ENCODE measurements at places on chromosomes 2 and 18.

DNA sequence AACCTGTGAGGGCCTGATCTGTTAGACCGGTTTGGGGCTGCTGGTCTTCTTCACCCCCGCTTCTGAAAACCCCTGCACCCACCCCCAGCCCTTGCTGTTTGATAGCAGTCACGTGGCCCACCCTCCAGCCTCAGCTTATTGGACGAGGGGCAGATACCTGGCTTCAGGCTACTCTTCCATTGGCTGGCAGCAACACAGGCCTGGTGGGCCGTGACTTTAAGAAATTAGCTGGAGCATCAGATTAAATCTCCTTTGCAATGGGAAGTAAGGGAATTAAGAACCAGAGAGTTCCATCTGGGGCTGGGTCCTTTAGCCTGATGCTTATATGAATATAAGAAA is 107.3 kb downstream of the KLHL29 start:
- DNase-seq = no peak
- H3K36me3 ChIP-seq = no peaks in the 10 kb centered on the region
- H3K27ac ChIP-seq = no peak overlapping the region
- H3K4me1 ChIP-seq = peaks cover 3% of the 10 kb centered on the region
- H3K4me3 ChIP-seq = no peak overlapping the region

DNA sequence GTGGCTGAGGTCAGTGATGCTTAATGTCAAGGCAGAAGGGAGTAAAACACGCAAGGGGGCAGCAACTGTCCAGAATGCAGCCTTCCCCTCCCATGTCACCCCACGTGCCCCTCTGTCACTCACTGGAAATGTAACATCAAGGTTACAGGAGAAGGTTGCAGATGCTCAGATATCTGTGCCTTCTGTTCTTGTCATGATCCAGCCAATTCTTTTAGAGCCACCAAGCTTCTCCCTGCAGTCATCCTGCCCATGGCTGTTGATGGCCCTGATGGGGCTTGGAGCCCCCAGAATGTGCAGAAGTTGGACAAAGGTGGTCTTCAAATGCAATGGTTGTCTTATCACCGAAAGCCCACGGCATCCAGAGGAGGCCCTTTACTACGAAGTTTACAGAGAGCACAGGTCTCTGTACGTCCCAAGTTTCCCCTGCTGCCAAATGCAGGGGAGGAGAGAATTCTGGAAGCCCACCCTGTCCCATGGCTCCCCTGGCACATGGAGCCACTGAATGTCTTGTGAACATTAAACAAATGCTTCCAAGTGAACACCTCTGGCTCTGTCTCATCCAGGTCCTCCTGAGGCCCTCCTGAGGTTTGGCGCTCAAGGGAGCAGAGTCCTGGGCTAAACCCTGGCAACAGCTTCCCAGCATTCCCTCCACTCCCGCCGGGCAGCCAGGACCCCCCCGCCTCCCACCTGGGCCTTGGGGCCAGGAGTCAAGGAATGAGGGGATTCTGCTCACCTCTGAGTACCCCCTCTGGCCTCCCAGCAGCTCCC is 4.5 kb upstream of the GPR55 start:
- DNase-seq = no peak
- peaks cover 7% of the 10 kb centered on the region for H3K27me3 ChIP-seq
- no peaks in the 10 kb centered on the region for H3K36me3 ChIP-seq
- no peak overlapping the region for H3K4me3 ChIP-seq
- peaks cover 9% of the 10 kb centered on the region for H3K4me1 ChIP-seq
- no peak overlapping the region for H3K27ac ChIP-seq

DNA sequence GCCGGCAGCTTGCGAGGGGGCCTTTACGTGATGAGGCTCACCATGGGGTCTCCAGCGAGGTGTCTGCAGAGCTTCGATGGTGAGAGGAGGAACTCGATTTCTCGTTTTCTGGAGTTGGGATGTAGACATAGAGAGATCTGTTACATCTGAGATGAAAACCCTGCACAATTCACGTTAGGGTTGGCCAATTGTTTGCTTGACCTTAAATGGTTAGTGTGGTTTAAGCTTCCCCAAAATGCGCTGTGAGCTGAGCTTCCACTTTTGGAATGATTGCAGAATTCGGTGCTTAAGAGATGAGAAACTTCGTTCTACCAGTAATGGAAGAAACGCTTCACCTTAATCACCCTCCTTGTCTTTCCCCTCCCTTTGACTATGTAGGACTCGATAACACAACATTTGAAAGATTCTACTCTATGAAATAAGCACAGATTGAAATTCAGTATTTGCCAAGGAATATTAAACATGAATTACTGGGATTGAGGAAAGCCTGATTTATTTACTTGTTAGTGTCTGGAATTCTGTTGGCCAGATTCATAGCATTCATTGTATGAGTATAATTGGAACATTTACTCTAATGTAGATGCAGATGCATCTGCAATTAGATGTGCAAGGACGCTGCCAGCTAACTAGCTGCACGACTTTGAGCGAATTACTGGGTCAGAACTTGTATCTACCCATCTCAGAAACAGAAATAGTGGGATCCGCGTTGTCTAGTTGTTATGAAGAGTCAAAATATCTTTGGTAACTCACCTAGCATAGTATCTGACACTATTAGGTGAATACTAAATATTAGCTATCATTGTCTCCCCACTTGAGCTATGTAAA is 1.6 kb upstream of the KLF7 start:
- no peaks in the 10 kb centered on the region for H3K27me3 ChIP-seq
- DNase-seq = no peak
- H3K27ac ChIP-seq = peak overlapping the region; percentile 99
- H3K36me3 ChIP-seq = no peaks in the 10 kb centered on the region

DNA sequence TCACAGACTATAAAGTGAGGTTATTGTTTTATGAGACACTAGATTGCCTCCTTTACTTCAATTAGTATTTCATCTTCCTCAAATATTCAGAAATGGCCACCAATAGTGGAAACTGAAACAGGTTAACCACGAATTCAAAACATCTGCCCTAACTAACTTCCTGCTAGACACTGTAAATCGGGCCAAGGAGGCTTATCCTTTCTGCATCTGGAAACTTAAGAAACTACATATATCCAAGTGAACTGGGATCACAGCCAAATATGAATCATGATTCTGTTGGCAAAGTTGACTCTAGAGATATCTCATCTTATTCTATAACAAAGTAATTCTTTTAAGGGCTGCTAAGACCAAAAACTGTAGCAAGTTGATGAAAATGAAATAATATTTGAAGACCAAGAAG is 136.6 kb upstream of the ZC3H15 start:
- H3K36me3 ChIP-seq = peaks cover 20% of the 10 kb centered on the region
- H3K4me1 ChIP-seq = peaks cover 10% of the 10 kb centered on the region
- H3K27me3 ChIP-seq = no peaks in the 10 kb centered on the region
- no peak for DNase-seq
- no peak overlapping the region for H3K4me3 ChIP-seq

GRCh38 chr2:128354726-128355470 is 36.2 kb upstream of the HS6ST1 start:
- no peaks in the 10 kb centered on the region for H3K27me3 ChIP-seq
- peaks cover 10% of the 10 kb centered on the region for H3K36me3 ChIP-seq
- no peaks in the 10 kb centered on the region for H3K4me1 ChIP-seq
- H3K4me3 ChIP-seq = no peak overlapping the region
- DNase-seq = no peak

DNA sequence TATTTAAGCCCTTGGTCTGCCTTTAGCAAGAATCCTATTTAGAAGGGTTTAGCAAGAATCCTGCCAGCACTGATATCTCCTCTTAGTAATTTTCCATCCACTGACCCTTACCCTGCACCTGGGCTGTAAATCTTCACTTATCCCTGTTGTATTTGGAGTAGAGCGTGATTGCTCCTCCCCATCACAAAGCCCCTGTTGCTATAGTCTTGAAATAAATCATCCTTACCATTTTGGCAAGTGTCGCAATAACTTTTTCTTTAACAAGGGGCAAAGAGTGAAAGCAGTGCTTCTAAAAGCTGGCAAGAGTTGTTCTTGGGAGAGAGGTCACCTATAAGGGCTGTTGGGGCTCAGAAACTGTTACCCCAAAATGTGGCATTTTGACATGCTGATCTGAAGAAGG is 3.7 kb upstream of the SCTR start:
- H3K4me1 ChIP-seq = no peaks in the 10 kb centered on the region
- peaks cover 56% of the 10 kb centered on the region for H3K27me3 ChIP-seq
- no peak overlapping the region for H3K27ac ChIP-seq
- no peak overlapping the region for H3K4me3 ChIP-seq

DNA sequence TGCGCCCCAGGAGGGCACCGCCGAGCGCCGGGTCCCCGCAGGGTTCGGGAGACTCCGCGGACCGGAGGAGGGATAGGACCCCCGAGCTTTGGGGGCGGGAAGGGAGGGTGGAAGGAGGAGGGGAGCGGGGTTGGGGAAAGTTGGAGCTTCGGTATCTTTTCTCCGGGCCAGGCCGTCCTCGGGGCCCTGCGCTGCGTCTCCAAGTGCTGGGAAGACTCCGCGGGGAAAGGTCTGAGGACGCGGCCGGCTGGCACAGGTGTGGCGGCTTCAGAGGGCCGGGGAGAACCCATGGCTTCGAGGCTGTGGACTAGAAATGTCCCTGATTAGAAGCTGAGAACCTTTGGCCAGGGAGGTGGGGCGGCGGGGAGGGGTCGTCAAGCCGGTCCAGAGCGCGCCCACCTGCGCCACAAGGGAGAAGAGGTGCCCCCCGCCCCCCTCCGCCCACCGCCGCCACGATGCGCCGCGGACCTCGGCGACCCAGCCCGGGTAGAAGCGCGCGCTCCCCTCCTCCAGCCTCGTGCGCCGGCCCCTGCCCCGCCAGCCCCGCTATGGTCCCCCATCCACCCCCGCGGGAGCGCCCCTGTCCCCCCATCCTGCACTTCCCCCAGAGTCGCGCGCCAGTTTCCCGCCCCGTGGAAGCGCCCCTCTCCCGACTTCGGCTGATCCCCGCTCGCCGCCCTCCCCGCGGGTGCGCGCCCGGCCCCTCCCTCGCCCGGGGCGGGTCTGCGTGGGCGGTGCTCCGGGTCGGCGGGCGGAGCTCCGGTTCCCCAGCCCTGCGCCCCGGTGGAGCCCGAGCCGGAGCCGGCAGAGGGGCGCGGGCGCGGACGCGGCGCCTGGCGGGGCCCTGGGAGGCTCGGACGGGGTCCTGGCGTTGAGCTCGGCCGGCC is at the start of gene SNTG2:
TSS of gene SNTG2 (plus strand) at position 770 of the 887 bp plus-strand sequence. CDS start 148 bp downstream, outside the sequence.
- H3K36me3 ChIP-seq = no peaks in the 10 kb centered on the region
- DNase-seq = peak; percentile 57
- peak within 1 kb of the TSS; percentile 29 for H3K27ac ChIP-seq
- peaks cover 27% of the 10 kb centered on the region for H3K4me1 ChIP-seq
- peak within 1 kb of the TSS; percentile 93 for H3K4me3 ChIP-seq
- H3K27me3 ChIP-seq = peaks cover 23% of the 10 kb centered on the region

GRCh38 chr2:48838029-48838428 is 82.5 kb upstream of the LHCGR start:
- H3K36me3 ChIP-seq = peaks cover 7% of the 10 kb centered on the region
- H3K27ac ChIP-seq = no peak overlapping the region
- no peak for DNase-seq
- no peaks in the 10 kb centered on the region for H3K27me3 ChIP-seq
- H3K4me1 ChIP-seq = no peaks in the 10 kb centered on the region
- H3K4me3 ChIP-seq = no peak overlapping the region

DNA sequence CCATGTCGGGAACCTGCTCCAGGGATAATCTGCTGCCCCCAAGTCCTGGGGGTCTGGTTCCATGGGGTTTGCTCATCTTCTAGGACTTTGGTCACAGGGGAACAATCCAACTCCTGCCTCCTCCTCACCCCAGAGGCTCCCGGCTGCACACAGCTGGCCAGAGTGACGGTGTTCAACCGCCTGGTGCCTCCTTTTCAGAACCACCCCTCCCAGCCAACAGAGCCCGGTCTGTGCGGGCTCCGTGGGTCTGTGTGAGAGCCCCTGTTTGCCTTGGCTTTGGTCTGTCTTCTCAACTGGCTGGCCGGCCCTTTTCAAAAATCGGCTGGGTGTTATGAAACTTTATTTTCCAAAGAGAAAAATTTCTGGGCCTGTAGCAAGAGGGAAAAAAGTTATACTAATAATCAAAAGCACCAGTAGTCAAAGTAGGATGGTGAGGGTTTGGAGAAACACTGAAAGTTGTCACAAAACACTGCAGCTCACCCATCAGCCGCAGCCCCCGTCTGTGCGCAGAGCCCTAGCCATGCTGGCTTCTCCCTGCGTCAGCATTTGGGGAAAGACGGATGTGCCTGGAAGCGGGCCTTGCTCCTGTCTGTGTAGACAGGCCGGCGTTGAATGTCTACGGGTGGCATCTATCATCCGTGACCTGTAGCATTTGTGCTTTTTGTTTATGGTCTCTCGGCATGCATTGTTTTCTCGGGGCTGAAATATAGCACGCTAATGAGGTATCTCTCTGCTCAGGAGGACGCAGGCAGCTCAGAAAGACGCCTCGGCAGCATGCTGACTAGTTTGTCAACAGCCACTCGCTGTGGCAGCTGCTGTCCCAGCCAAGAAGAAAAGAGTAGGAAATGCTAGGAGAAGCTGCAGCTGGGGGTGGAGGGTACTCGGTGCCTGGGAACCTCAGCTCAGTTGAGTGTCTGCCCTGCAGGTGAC is 138.6 kb downstream of the GLI2 start:
- no peak overlapping the region for H3K27ac ChIP-seq
- H3K27me3 ChIP-seq = peaks cover 11% of the 10 kb centered on the region
- H3K4me1 ChIP-seq = no peaks in the 10 kb centered on the region
- DNase-seq = no peak

GRCh38 chr2:176657393-176657792 is 388.2 kb downstream of the MTX2 start:
- peaks cover 58% of the 10 kb centered on the region for H3K27me3 ChIP-seq
- H3K4me1 ChIP-seq = no peaks in the 10 kb centered on the region
- no peak for DNase-seq
- no peak overlapping the region for H3K4me3 ChIP-seq

GRCh38 chr2:196980001-196980400 is 53.5 kb upstream of the PGAP1 start:
- no peak overlapping the region for H3K27ac ChIP-seq
- no peak overlapping the region for H3K4me3 ChIP-seq
- H3K4me1 ChIP-seq = peaks cover 6% of the 10 kb centered on the region
- DNase-seq = no peak

DNA sequence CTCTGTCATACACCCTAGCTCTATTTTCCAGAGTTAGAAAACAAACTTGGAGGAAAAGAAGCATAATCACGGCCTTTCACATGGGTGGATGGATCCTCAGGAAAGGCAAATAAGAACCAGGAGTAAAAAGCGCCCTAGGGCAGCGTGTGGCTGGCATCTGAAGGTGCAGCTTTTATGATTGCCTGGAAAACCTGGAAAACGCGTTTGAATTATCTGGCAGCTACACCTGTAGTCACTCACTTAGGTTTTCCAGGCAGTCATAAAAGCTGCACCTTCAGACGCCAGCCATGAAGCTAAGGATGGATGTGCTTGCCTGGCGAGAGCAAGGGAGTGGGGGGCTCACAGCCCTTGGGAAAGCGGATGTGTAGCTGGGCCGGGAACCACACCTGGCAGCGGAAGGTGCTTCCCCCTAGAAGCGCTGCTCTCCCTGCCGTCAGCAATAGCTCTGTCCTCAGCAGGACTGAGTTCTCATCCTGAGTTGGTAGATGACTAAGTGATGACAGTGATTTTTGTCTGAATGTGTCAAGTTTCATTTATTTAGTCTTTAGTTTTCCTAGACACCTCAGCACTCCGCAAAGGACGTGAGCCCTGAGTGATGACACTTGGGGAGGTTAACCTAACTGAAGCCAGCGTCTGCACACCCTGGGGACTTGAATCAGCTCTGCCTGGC is 82.0 kb downstream of the DCDC2C start:
- no peak overlapping the region for H3K4me3 ChIP-seq
- no peak overlapping the region for H3K27ac ChIP-seq
- no peak for DNase-seq
- peaks cover 5% of the 10 kb centered on the region for H3K27me3 ChIP-seq
- H3K36me3 ChIP-seq = no peaks in the 10 kb centered on the region

- H3K36me3 ChIP-seq = no peaks in the 10 kb centered on the region
- H3K27me3 ChIP-seq = no peaks in the 10 kb centered on the region
- H3K27ac ChIP-seq = no peak overlapping the region
- no peaks in the 10 kb centered on the region for H3K4me1 ChIP-seq
These were observed 72.3 kb upstream of the CPO start for GRCh38 chr2:206867006-206867405.

GRCh38 chr2:98028931-98029717 is 33.4 kb upstream of the TMEM131 start:
- H3K27ac ChIP-seq = peak overlapping the region; percentile 52
- H3K4me3 ChIP-seq = peak overlapping the region; percentile 93
- DNase-seq = no peak

Data from naive B cell (primary cell).